Left ventricle myocardium superior (tissue), 1 donor: ENCODE measurements at places on chromosomes 11 and 22. TPM values are rescaled to one million over a fixed set of nuclear protein-coding genes. Genes with fewer than 3 reads are reported as not detected.
A peak's percentile ranks its signal among the peaks of the same experiment; 100 is the strongest.

- no peak for DNase-seq
Measured at GRCh38 chr11:130765951-130766649, 150.2 kb downstream of the SNX19 start.

The TM7SF2 gene
- 112 TPM for total RNA-seq

The SPI1 gene
- 11.2 TPM for total RNA-seq

The MYOD1 gene
- not detected for total RNA-seq

DNA sequence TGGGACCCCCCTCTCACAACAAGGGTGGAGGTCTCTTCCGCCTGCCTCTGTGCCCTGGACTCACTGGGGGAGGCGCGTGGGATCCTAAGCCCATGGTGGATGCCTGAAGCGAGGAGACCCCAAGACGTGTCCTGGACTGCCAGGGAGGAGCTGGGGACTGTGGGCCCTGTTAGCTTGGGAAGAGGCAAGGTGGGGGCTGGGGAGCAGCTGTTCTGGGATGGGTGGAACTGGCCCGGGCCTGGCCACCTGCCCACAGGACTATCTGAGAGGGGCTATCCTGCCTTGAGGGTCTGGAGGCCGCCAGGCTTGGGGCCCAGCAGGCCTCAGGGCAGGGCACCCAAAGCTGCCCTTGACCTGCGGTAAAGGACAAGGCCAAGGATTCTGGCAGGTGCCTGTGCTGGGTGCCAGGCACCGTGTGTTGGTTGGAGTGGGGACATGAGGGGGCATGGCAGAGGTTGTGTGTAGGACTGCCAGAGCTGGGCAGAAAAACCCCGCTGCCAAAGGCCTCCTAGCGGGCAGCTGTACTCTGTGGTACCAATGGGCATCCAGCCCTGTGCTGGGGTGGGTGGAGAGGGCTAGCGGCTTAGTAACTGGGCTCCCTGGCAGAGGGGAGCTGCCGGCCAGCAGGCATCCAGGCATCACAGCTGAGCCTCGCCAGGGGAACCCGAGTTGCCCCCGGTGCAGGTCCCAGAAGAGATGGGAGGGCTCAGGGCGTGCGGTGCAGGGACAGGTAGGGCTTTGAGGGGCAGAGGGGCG, 670 bp downstream of the LSP1 start:
- no peak for DNase-seq

The SMIM35 gene
- not detected for total RNA-seq

The RTN4R gene
- 1.2 TPM for total RNA-seq

The FOXRED1 gene
- 29.1 TPM for total RNA-seq

The PRR33 gene
- total RNA-seq: 4.4 TPM

DNA sequence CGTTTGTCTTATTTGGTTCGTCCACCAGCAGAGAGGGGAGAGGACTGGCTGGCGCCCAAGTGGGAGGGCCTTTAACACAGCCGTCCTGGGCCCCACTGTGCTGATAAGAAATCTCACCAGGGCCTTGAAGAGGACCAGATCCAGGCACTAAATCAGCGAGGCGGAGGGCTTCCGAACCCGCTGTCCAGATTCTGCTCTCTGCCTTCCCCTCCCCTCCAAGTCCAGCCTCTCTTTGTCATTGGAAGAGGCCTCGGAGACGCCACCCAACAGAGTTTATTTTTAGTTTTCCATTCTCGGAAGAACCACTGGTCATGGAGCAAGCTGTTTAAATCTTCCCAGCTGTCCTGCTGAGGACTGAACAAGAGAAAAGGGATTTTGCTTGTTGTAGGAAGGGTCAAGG, 9.3 kb upstream of the FXYD6 start:
- peak; percentile 90 for DNase-seq

The MS4A3 gene
- not detected for total RNA-seq

DNA sequence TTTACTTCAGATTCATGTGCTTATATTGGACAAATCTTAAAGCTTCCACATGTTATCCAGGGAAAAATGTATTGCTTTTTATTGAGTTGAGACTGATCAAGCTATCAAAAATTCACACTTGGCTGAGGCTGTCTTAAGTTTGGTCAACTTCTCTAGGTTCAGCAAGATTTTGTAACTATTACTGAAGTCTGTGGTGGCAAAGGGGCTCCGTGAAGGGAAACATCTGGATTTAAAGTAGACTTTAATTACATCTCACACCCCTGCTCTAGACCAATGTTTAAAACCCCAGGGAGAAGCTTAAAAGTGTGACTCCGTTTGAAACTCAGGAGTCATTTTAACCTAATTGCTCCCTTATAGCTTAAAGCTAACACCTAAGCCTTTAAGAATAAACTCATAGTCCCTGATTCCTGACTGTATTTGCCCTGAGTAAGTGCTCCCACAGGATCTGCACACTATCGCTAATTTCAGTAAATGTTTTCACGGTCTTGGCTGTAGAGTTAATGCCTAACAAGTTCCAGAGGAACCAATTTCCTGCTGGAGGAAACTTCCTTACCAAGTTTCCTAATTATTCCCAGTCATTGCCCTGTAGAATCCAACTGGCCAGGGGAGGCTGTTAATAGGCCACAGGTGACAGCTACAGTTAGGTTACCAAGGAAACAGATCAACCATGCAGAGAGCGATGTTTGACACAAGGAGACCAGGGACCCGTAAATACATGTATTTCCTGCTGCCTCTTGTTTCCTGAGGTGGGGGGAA, 40.5 kb downstream of the OR10A6 start:
- no peak for DNase-seq

GRCh38 chr11:35487532-35488078, 37.8 kb downstream of the PAMR1 start:
- no peak for DNase-seq

The SLC22A25 gene
- total RNA-seq: not detected

DNA sequence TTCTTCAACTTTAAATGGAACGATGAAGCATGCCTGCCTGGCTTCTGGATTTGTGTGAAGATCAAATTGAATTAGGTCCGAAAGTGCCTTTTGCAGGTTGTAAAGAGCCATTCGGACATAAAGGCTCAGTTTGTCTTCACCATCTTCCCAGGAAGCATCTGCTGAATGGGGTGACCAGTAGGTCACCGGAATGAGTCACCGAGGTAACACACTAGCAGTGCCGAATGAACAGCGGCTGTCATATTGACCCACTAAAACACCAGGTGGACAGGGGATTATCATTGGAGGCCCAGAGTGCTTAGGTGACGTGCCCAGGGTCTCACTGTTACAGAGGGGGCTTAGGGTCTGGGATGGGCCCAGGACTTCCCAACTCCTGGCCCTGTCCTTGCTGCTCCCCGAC, 43.1 kb upstream of the MYH9 start:
- no peak for DNase-seq

GRCh38 chr11:45517171-45517770, 148.2 kb downstream of the CHST1 start:
- DNase-seq: no peak

GRCh38 chr11:45917286-45917622, 423 bp downstream of the PEX16 start:
- DNase-seq: peak; percentile 40

The JAML gene
- 4.5 TPM for total RNA-seq

The BTBD18 gene
- not detected for total RNA-seq

DNA sequence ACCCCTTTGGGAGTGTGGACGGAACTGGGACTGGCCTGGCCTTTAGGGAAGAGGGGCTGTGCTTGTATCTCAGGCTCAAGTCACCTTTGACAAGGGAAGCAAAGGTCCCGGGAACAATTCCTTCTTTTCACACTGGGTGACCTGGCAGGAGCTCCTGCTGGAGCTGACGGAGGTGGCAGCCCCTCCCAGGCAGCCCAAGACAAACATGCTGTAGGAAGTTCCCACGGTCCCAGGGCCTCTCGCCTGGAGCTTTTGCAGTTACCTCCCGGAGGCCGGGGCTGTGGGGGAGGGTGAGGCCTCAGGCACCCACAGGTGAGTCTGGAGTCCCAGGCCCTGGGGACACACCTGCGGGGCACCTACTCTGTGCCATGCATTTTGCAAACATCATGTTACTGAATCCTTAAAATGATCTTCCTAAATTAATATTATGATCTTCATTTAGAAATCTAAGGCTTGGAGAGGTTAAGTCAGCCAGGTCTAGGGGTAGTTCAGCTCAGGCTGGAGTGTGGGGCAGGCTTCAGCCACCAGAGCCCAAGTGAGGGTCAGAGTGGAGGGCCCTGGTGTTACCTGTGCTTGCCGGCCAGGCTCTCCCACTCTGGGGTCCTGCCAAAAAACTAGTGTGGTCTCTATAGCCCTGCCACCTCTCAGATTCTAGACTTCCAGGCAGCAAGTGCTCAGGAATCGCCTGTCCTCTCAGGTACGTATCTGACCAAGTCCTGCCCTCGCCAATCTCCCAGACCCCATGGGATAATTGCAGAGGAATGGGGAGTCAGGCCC, 15.7 kb upstream of the MYEOV start:
- peak; percentile 27 for DNase-seq

GRCh38 chr11:73318501-73319011, 10.5 kb downstream of the ARHGEF17 start:
- DNase-seq: no peak

DNA sequence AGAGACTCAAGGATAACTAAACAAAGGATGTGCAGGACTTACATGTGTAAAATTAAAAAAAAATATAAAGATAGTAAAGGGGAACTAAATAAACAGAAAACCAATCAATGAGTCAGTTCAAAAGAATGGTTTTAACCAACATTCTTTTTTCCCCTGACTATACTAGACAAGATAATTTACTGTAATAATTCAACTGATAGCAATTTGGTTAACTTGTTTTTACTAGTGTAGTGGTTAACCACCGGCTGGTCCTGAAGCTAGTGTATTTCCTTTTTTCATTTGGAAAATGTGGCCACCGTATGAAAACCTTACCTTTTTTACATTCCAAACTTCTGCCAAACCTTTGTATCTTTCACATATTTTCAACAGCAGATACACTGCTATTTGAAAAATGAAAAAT, 123.1 kb downstream of the ARHGAP42 start:
- no peak for DNase-seq
